ENCODE measurements at places on chromosomes 2 and 18.

DNA sequence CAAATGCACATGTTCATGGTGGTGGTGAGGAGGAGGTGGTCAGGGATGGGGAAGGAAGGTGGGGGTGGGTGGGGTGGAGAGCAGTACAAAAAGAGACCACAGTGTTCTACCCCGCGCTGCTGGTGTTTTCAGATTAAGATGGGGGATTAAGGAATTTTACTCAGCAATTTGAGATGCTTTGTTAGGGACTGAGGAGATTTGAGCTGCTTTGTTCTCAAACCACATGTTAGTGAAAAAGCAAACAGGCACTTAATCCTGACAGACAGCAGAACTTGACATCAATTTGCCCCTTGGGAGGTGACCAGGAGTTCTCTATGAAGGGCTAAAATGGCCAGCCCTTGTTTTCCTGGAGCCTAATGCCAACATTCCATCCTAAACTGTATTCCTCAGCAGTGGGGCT lies 244.5 kb downstream of the MEIS1 start:
- no peak for DNase-seq

GRCh38 chr18:70288171-70288850 lies 534 bp upstream of the SOCS6 start:
- DNase-seq: peak; percentile 65

GRCh38 chr2:241857572-241858121 lies 1.0 kb downstream of the PDCD1 start:
- no peak for DNase-seq

GRCh38 chr2:99618579-99619097 lies 128.8 kb upstream of the REV1 start:
- no peak for DNase-seq

DNA sequence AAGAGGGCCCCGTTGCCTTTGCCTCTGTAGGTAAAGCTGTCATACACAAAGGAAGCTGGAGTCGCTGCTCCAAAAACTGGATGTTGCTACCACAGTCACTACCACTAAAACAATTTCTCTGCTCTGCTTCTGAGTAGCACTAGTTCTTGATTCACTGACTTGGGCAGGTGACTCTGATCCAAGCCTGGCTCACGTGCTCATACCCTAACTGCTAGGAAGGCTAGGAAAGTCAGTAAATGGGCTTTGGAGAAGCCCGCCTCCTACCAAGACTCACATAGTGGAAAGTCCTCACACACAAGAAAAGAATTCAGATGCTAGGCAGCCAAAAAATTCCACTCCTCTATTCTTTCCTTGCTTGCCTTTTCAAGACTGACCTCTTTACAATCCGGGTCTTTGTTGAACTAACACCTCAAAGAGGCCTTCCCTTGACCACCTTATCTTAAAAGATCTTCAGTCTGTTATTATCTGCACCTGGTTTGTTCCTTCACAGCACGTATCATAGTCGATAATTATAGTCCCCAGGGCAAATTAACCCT lies 11.4 kb upstream of the DYNC1I2 start:
- no peak for DNase-seq

- DNase-seq: no peak
These were observed 248.4 kb downstream of the ZNF521 start for GRCh38 chr18:25103468-25104155.
